ENCODE measurements at places on chromosomes 6 and 20. TPM values are rescaled to one million over a fixed set of nuclear protein-coding genes. Genes with fewer than 3 reads are reported as not detected.

The LGSN gene
- total RNA-seq = not detected

The CALHM4 gene
- total RNA-seq = 0.79 TPM

The PAX1 gene
- total RNA-seq = 1.2 TPM

The HLA-DOB gene
- total RNA-seq = 0.69 TPM

The TRIM26 gene
- 18.9 TPM for total RNA-seq

The SOBP gene
- total RNA-seq = 5.9 TPM

The GSTA3 gene
- 0.39 TPM for total RNA-seq

The ERVFRD-1 gene
- total RNA-seq = 0.10 TPM

The NUP153 gene
- 37.7 TPM for total RNA-seq

The ABHD16B gene
- not detected for total RNA-seq

The LY6G6F gene
- total RNA-seq = not detected

The FAM217A gene
- total RNA-seq = not detected

The REV3L gene
- 49.0 TPM for total RNA-seq

The MRS2 gene
- 14.4 TPM for total RNA-seq

The EDN3 gene
- 12.4 TPM for total RNA-seq

The TAP1 gene
- 17.4 TPM for total RNA-seq

The CCND3 gene
- 26.2 TPM for total RNA-seq

The NKX2-4 gene
- total RNA-seq = not detected

The SLC17A1 gene
- total RNA-seq = not detected

The NMBR gene
- total RNA-seq = not detected

The NOP56 gene
- 98.3 TPM for total RNA-seq

The RIMS4 gene
- total RNA-seq = 1.3 TPM

The C6orf62 gene
- 45.5 TPM for total RNA-seq

The CAGE1 gene
- not detected for total RNA-seq

The EEF1A2 gene
- total RNA-seq = 38.5 TPM

The MUC21 gene
- not detected for total RNA-seq

The CRIP3 gene
- total RNA-seq = 1.1 TPM

The BFSP1 gene
- 1.3 TPM for total RNA-seq

The ARFGEF3 gene
- total RNA-seq = 1.1 TPM

The XKR7 gene
- total RNA-seq = not detected

The PDYN gene
- not detected for total RNA-seq

The TENT5A gene
- 45.5 TPM for total RNA-seq

The PSORS1C1 gene
- total RNA-seq = 5.9 TPM

The TOP1 gene
- 33.4 TPM for total RNA-seq

The TRIM10 gene
- total RNA-seq = 2.2 TPM

The CPXM1 gene
- total RNA-seq = 30.5 TPM

The KHDC1L gene
- total RNA-seq = 0.39 TPM

The RBBP8NL gene
- total RNA-seq = 0.59 TPM

The VSX1 gene
- total RNA-seq = 0.10 TPM

The MEP1A gene
- total RNA-seq = not detected

The CLDN20 gene
- total RNA-seq = 0.30 TPM

The PLEKHG1 gene
- 49.8 TPM for total RNA-seq

The HLA-DQA2 gene
- 0.99 TPM for total RNA-seq

The FAM184A gene
- total RNA-seq = 3.7 TPM

The GATA5 gene
- total RNA-seq = not detected

The BICRAL gene
- 10.6 TPM for total RNA-seq

The MICB gene
- total RNA-seq = 1.2 TPM

The TREML4 gene
- not detected for total RNA-seq

The SLC12A5 gene
- 0.69 TPM for total RNA-seq

The BTN3A1 gene
- 28.6 TPM for total RNA-seq

The MYCT1 gene
- 16.3 TPM for total RNA-seq

Data from skin of body (tissue), 3 donors.